ENCODE measurements at places on chromosomes 6 and 20.

- peak; percentile 11 for DNase-seq
These were observed 39.4 kb downstream of the SLC9A8 start for GRCh38 chr20:49851991-49852390.

DNA sequence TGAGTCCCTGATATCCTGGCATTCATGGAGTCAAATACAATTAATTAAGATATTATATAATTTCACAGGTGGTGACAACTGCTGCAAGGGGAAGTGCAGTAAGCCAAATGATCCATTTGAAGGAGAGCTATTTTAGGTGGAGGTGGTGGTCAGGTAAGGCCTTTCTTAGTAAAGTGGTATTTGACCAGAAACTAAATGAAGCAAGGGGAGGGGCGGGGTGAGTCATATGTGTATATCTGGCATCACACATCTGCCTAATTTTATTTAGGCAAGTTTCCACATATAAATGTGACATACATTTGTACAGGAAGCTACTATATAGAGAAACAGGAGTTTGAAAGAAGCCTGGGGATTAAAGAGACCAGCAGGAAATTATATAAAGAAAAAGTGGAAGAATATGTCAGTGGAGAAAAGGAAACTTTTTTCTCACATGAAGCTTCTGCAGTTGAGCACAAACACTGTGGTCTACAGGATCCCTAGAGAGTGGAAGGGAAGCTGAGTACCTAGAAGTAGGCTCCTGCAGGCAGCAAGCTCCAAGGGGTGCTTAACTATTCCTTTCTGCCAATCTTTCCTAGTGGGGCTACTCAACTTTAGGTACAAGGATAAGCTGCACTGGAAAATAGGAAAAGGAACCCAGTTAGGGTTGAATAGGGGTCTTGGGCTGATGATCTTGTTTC, 99.6 kb downstream of the OGFRL1 start:
- DNase-seq = no peak

DNA sequence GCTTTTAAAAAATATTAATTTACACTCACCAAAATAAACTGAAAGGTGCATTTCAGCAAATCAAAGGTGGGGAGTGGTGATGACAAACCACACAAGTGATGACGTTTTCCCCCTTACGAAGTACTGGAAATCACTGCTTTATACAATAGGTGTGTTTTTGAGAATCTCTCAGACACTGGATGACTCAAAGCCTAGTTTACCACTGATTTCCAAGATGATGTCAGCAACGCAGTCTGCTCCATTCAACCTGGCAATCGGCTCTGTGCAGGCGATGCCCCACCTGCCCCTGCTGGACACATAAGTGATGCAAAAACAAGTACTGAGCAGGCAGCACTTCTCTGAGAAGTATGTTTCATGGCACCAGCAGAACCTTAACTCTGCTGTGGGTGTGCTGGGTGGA, 114.4 kb downstream of the SOD2 start:
- no peak for DNase-seq

DNA sequence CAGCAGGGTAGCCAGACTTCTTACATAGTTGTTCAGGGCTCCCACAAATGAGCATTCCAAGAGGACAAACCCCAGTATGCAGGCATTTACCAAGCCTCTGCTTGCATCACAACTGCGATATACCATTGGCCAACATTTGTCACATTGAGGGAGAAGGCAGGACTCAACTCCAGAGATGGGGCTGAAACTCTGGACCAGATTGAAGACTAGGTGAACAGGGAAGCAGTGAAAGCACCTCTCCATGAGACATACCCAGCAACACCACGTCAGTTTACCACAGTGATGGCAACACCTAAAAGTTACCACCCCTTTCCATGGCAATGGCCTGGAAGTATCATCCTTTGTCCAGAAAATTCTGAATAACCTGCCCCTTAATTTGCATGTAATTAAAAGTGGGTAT, 7.9 kb upstream of the RALY start:
- no peak for DNase-seq

DNA sequence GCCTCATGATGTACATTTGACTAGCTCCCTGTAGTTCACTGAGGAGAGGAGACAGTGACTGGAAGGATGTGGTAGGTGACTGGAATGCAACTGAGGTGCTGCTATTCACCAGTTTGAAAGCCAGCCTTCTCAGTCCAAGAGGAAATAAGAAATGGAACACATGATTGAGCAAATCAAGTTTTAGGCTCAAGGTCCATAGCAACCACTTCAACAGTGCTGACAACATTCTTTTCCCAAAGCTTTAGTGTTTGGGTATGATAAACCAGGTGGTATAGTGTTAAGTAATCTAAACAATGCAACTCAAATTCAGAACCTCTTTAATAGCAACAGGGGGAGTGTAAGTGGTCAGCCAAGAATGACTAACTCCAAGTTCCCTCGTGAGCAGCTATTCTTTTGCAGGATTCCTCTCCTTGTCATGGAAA, 9.2 kb downstream of the ZHX3 start:
- DNase-seq = no peak

DNA sequence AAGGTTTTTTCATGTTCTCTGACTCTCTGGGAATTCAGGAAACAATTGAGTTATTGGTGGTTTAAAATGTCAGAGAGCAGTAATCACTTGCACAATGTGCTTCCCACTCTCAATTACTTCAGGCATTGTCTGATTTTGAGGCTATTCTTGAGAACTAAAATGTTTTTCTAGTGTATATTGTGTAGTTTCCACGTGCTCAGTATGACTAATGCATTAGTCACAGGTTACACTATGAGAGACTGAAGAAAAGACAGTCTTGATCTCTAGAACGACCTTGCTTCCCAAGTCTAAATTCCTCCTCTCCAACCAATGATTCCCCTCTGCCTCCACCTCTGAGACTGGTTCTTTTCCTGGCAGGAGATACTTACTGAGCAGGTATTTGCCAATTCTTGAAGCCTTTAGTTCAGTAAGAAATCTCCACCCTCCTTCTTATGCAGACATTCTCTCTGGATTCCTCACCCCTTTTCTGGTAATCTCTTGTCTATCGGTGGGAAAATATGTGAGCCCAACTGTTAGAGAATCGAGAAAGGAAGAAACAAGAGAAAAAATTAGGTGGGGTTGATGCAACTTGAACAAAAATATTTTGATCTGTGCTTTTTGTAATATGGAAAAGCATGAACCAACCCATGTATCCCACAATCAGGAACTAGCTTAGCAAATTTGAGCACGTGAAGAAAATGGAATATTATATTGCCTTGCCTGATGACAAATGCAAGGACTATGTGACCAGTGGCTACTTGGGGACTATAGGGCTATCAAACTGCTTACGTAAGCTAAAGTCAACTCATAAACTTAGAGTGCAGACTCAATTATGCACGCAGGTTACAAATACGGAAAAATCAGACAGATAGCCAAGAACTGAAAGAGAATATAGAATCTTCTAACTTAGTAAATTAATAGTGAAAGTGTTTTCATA, 61.1 kb upstream of the SLC22A16 start:
- DNase-seq = no peak

- no peak for DNase-seq
These were observed 72.2 kb downstream of the SASH1 start for GRCh38 chr6:148414836-148415235.

DNA sequence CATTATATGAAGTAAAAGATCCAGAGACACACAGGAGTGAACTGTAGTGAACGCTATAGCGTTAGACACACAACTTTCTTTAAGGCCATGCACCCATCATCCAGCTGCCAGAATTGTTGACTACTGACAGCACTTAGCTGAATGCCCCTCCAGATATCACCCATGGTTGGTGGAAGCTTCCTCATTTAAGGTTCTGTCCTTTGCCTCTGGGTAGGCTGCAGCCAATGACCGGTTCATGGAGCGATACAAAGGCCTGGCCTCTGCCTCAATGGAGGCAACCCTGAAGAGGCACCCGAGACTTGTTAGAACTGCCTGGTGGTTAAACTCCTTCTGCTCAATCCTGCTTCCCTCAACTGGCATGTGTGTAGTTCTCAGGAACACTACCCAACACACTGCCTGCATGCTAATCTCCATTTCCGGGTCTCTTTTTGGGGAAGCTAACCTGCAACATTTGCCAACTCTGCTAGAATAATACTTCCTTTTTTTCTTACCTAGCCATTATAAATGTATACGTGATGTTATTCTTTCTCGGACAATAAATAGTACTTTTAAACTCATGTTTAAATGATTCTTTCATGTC, 49.8 kb upstream of the THEMIS start:
- no peak for DNase-seq

DNA sequence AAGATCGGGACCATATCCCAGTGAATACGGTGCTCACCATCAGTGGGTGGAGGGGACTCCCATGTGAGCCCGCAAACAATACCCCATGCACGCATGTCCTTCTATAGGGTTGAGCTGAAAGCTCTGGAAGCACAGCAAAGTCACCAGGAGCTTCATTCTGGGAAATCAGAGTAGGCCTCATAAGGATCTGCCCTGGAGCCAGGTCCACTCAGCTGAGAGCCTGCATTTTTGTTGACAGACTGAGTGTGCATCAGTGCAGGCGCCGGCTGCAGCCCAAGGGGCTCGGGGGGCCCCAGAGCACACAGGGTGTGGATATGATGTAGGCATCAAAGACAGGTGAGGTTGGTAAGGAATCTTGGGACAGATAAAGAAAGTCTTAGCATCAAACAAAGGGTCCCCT, 79.8 kb upstream of the CD93 start:
- no peak for DNase-seq

DNA sequence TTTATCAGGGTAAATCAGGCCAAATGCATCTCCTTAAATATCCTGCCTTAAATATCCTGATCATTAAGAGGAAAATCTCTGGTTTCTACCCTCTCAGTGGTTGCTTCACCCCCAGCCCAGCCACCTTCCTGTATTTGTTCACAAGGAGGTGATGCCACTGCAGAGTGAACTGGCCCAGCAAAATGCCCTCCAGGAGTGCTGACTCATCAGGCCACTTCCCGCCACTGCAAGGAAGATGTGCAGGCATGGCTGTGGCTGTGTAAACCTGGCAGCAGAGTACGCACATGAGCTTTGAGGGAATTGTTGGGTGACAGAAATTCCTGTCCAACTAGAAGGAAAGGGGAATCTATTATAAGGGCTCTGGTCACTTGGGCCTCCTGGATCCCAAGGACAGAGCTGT, 13.8 kb downstream of the NQO2 start:
- DNase-seq = no peak

GRCh38 chr20:49846206-49846807, 33.7 kb downstream of the SLC9A8 start:
- DNase-seq = no peak

DNA sequence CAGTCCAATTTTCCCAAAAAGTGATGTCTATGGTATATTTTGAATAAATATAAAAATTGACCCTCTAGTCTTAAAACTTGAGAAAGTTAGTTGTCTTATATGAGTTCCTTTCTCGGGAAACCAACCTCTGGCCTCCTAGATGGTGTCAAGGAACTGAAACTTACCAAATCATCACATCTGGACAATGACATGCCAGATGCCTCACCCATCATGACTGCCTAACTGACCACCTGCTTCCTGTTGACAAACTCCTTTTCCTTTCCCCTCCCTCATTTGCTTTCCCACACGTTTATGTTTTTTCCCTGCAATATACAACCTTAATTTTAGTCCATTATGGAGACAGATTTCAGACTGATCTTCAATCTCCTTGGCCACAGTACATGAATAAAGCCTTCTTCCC, 731.0 kb downstream of the EPHA7 start:
- DNase-seq = no peak
